Stimulated activated CD8-positive, alpha-beta memory T cell treated with anti-CD3 and anti-CD28 coated beads, Interleukin-2, amount 100 ng/mL, for 48 hours (primary cell): ENCODE measurements at places on chromosomes 2 and 18.
A peak's percentile ranks its signal among the peaks of the same experiment; 100 is the strongest.

DNA sequence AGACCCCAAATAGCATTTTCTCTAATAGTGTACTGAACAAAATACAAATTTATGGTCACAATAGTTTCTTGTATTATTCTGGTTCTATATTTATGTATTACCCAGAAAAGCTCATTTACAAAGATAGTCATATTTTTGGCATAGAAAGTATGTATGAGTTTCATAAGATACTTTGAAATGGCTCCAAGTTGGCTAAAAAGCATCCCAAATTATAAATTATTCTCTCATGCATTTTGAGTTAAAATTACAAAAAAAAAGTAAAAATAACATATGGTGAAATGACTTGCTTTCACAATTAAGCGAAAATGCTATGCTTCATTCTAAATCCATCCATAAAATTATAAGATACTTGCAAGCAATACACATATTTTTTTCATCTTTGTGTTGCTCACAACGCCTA lies 530.7 kb downstream of the ZNF804A start:
- no peak for DNase-seq

DNA sequence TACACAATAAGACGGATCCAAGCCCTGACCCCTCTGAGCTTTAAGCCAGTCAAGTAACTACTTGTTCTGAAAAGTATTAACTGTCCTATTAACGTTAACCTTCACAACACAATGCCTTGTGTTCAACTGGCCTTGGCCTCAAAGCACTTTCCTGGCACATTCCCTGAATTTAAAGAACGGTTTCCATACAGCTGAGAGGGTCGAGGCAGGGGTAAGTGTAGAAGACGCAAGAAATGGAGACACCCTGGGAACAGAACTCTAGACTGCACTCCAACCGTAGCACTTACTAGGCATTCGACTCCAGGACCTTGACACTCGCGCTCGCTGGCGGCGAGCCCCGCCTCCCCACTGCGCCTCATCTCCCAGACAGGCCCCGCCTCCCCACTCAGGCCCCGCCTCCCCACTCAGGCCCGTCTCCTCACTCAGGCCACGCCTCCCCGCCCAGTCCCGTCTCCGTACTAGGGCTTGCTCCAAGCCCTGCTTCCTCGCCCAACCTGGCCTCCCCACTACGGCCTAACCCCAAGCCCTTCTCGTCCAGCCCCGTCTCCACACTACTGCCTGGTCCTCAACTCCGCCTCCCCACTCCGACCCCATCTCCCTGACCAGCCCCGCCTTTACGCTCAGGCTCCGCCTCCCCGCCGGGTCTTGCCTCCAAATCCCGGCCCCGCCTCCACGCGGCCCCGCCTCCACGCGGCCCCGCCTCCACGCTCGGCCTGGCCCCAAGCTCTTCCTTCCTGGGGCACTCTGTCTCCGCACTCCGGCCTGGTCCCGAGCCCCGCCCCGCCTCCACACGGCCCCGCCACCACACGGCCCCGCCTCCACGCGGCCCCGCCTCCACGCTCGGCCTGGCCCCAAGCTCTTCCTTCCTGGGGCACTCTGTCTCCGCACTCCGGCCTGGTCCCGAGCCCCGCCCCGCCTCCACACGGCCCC lies 887 bp upstream of the TMEM87B start:
- peak; percentile 94 for DNase-seq

- DNase-seq: no peak
Observed at GRCh38 chr2:25230948-25231311, 62.5 kb upstream of the POMC start.

- DNase-seq: no peak
Observed at GRCh38 chr2:17272652-17273525, 245.4 kb downstream of the RAD51AP2 start.

GRCh38 chr2:176729706-176730569 lies 460.7 kb downstream of the MTX2 start:
- no peak for DNase-seq

GRCh38 chr18:68053290-68053689 lies 536.8 kb upstream of the DSEL start:
- DNase-seq: no peak

GRCh38 chr2:10775831-10776230 lies 36.8 kb downstream of the PDIA6 start:
- DNase-seq: no peak

- no peak for DNase-seq
Observed at GRCh38 chr2:132670496-132671150, 618 bp upstream of the LYPD1 start.

DNA sequence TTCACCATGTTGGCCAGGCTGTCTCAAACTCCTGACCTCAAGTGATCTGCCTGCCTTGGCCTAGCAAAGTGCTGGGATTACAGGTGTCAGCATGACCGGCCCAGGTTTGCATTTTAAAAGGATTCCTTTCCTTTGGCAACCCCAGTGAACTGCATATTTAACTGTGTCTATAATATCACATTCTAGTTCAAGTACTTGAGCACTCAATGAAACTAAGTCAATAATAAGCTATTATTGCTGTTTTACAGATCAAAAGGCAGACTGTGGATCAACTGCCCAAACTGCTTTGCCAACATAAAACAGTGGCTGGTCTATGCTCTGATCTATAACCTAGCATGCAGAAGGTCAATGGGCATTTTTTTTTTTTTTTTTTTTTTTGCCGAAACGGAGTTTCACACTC lies 144.5 kb downstream of the USP34 start:
- DNase-seq: no peak
